ENCODE measurements at places on chromosomes 6 and 20. TPM values are rescaled to one million over a fixed set of nuclear protein-coding genes. Genes with fewer than 3 reads are reported as not detected.

The PBOV1 gene
- total RNA-seq = not detected

- no peak overlapping the region for H3K27ac ChIP-seq
- H3K36me3 ChIP-seq = no peaks in the 10 kb centered on the region
- H3K4me1 ChIP-seq = no peaks in the 10 kb centered on the region
Measured at GRCh38 chr6:138115201-138115600, 8.0 kb upstream of the PERP start.

DNA sequence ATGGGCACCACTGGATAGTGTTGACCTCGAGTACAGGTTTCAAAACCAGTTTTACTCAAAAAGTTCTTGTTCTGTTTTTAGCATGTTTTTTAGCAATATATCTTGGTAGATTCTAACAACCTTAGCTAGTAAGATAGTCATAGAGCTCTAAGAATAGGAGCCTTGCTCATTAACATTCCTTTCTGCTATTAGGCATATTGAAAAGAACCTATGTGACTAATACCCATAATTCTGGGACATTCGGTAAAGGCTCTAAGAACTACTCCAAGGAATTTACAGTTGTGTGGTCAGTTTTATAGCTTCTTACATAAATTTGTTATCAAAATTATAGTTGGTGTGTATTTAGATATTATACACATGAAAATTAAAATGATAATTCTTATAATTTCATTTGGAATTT is 11.6 kb downstream of the SLC9A8 start:
- no peak for DNase-seq
- H3K27ac ChIP-seq = peak overlapping the region; percentile 81
- no peaks in the 10 kb centered on the region for H3K27me3 ChIP-seq
- H3K4me3 ChIP-seq = no peak overlapping the region
- H3K36me3 ChIP-seq = peaks cover 11% of the 10 kb centered on the region

GRCh38 chr20:20864351-20865096 is 152.1 kb upstream of the RALGAPA2 start:
- no peak overlapping the region for H3K4me3 ChIP-seq
- no peak for DNase-seq
- H3K27me3 ChIP-seq = no peaks in the 10 kb centered on the region
- H3K36me3 ChIP-seq = no peaks in the 10 kb centered on the region
- H3K4me1 ChIP-seq = no peaks in the 10 kb centered on the region

The GLP1R gene
- not detected for total RNA-seq

GRCh38 chr6:158669145-158670035 is 19.5 kb downstream of the SYTL3 start:
- DNase-seq = no peak
- no peaks in the 10 kb centered on the region for H3K27me3 ChIP-seq
- H3K36me3 ChIP-seq = no peaks in the 10 kb centered on the region
- no peak overlapping the region for H3K4me3 ChIP-seq

DNA sequence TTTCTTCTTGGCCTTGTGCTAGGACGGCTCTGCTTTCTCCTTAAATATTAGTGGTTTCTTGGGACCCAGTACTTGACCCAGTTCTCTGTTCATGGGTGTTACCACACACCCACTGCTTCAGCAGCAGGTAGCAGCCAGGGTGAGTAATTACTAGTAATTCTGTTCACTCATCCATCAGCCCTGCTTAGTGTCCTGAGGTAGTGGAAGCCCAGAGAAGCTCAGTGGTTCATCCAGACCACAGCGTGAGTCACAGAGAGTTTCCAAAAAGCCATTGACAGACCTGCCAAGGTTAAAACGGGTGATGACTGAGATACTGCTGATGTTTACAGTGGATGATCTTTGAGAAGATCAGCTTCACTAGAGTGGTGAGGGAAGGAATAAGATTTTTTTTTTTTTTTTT is 51.7 kb upstream of the HINT3 start:
- no peaks in the 10 kb centered on the region for H3K4me1 ChIP-seq
- H3K4me3 ChIP-seq = no peak overlapping the region
- no peaks in the 10 kb centered on the region for H3K27me3 ChIP-seq
- no peaks in the 10 kb centered on the region for H3K36me3 ChIP-seq

DNA sequence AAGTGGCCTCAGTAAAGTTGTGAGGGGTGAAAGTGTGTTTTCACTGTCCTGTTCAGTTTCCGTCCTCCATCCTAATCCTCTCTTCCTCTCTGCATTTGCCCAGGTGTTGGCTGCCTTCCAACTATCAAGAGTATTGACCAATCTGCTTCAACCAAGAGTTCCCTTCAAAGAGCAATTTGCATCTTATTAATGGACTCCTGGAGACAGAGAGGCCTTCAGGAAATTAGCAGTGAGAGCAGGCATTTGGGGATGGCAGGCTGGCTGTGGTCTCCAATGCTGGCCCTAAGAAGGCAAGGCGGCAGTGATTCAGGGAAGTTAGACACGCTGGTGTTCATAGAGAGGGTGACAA is 77.2 kb downstream of the GPR6 start:
- H3K27ac ChIP-seq = no peak overlapping the region
- H3K4me1 ChIP-seq = no peaks in the 10 kb centered on the region

DNA sequence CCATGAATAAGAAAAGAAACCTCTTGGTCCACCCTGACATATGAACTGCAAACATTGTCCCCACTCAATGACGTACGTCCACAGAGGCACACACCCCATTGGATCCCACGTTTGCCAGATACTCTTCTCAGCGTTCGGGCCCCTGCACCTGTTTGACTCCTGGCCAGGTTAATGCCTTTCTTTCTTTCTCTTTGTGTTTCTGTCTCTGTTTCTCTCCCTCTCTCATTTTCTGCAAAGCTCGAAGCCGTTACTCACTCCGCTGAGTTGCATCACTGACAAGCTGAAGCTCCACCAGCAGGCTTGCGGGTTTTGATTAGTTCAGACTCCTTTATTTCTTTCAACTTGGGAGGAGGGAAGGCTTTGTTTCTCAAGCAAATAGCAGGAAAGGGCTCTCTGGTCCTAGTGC is 135.5 kb upstream of the SUPT3H start:
- H3K27me3 ChIP-seq = no peaks in the 10 kb centered on the region
- no peak overlapping the region for H3K27ac ChIP-seq
- no peaks in the 10 kb centered on the region for H3K36me3 ChIP-seq
- no peak overlapping the region for H3K4me3 ChIP-seq
- DNase-seq = no peak

GRCh38 chr6:20791074-20791473 is 256.8 kb downstream of the CDKAL1 start:
- H3K4me3 ChIP-seq = no peak overlapping the region
- H3K36me3 ChIP-seq = no peaks in the 10 kb centered on the region
- no peaks in the 10 kb centered on the region for H3K27me3 ChIP-seq
- no peak overlapping the region for H3K27ac ChIP-seq
- no peaks in the 10 kb centered on the region for H3K4me1 ChIP-seq
- DNase-seq = no peak

GRCh38 chr6:148459238-148459637 is 116.6 kb downstream of the SASH1 start:
- no peaks in the 10 kb centered on the region for H3K27me3 ChIP-seq
- H3K4me1 ChIP-seq = peaks cover 16% of the 10 kb centered on the region
- H3K27ac ChIP-seq = no peak overlapping the region
- no peak overlapping the region for H3K4me3 ChIP-seq
- H3K36me3 ChIP-seq = no peaks in the 10 kb centered on the region

- H3K4me3 ChIP-seq = no peak overlapping the region
- H3K27me3 ChIP-seq = no peaks in the 10 kb centered on the region
- H3K36me3 ChIP-seq = no peaks in the 10 kb centered on the region
- peak overlapping the region; percentile 20 for H3K27ac ChIP-seq
- no peak for DNase-seq
Measured at GRCh38 chr6:35027807-35028206, 113.3 kb downstream of the TCP11 start.

All from gastrocnemius medialis (tissue), 4 donors.